ENCODE measurements at places on chromosomes 1 and 21.
A peak's percentile ranks its signal among the peaks of the same experiment; 100 is the strongest.

DNA sequence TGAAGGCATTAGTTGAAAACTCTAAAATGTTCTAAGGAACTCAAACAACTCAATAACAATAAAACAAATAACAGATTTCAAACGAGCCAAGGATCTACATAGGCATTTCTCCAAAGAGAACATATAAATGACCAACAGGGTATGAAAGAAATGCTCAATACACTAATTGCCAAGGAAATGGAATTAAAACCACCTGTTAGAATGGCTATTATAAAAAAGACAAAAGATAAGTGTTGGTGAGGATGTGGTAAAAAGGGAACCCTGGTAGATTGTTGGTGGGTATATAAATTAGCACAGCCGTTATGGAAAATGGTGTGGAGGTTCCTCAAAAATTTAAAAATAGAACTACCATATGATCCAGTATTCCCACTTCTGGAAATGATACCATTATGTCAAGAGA lies 9.1 kb upstream of the VAV3 start:
- DNase-seq: no peak

DNA sequence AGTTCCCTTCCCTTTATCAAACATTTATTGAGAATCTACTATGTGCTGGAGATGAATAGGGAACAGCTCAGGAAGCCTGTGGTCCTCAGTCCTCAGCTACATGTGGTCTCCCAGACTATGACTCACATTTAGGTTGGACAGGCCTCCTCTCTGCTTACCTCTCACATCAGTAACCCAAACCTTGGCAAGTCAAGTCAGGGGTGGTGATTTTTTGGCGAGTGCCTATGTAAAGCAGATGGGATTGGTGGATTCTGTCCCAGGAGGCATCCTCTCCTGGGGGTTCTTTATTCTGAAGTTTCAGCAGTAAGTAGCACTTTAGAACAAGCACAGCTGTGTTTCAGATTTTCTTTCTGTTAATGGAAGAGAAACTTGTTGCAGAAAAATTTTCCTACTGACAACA lies 241.3 kb downstream of the PRDM2 start:
- DNase-seq: no peak

DNA sequence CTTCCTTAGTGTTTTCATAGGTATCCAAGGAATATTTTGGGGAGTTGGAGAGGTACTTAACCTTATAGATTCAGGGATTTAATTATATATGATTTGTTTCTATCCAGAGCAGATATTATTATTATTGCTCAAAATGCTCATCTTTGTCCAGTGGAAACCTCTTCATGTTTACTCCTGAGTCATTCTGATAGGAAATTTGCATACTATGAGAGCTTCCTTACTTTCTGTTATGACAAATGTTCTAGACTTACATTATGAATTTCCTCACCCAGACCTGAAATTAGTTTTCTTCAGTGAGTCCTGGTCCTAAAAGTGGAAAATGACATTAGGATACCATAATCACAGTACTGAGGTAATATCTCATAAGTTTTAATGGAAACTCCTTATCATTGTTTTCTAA lies 57.5 kb upstream of the PLPPR5 start:
- DNase-seq: no peak

DNA sequence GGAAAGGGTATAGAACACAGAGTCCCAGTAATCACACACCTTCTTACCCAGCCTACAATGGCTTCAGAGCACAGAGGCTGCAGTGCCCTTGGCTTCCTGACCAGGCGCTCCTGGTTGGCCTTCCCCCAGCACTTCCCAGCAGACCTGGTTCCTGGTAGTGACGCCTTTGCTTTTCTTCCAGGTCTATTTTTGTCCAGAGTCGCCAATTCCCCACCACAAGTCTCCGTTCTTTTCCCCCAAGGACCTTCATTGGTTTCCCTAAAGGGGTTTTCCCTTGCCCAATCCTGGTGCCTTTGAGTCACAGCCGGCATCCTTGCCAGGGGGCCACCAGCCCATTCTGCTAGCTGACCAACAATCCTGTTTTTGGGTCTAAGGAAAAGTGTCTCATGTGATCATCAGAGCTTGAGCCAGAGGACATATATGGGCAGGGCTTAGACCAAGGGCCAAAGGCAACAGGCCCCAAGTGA lies 84.8 kb downstream of the KCNJ15 start:
- DNase-seq: no peak

- DNase-seq: no peak
Measured at GRCh38 chr21:31117128-31117916, 79.0 kb upstream of the KRTAP19-8 start.

- DNase-seq: no peak
Measured at GRCh38 chr1:55876276-55877060, 661.3 kb upstream of the USP24 start.

- no peak for DNase-seq
Measured at GRCh38 chr21:45411810-45412206, 6.8 kb downstream of the COL18A1 start.

DNA sequence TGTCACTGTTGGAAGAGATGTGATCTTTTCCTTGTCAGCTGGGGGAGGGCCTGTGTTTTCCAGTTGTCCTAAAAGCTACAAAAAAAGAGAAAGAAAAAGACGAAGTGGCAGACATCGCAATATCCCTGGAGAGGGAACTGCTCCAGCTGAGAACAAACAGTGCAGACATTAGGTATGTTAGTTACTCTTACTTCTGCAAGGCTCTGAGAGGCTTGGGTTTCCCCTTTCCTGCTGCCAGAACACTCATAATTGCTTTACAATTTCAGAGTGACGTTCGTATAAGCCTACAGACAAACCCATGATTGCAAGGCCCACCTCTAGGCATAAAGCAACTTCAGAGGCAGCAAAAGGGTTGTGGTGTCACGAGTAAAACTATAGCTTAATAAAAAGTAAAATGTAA lies 31.1 kb downstream of the CD160 start:
- DNase-seq: no peak

DNA sequence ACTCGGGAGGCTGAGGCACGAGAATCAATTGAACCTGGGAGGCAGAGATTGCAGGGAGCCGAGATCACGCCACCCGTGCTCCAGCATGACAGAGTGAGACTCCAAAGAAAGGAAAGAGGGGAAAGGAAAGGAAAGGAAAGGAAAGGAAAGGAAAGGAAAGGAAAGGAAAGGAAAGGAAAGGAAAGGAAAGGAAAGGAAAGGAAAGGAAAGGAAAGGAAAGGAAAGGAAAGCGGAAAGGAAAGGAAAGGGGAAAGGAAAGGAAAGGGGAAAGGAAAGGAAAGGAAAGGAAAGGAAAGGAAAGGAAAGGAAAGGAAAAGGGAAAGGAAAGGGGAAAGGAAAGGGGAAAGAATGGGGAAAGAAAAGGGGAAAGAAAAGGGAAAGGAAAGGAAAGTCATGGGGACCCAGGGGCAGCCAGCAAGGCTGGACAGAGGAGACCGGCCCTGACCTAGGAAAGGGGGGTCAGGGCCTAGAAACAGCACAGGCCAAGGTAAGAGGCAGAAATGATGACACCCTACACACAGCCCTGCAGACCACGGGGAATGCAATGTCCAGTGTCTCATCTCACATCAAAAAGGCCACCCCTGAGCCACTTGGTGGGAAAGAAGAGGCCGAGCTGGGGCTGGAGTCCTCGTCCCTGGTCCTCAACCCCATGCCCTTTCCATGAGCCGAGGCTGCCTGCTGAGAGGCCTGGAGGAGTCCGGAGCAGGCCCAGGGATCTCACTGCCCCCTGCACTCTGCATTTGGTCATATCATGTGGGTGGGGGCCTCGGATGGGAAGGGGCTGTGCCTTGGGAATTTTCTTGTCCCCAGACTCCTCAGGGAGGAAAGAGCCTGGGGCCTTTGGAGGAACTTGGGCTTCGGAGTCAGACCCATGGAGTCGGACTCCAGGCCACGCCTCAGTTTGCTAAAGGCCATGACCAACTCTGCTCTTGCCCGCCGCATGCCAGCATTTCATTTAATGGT lies 18.8 kb upstream of the LAPTM5 start:
- DNase-seq: no peak

DNA sequence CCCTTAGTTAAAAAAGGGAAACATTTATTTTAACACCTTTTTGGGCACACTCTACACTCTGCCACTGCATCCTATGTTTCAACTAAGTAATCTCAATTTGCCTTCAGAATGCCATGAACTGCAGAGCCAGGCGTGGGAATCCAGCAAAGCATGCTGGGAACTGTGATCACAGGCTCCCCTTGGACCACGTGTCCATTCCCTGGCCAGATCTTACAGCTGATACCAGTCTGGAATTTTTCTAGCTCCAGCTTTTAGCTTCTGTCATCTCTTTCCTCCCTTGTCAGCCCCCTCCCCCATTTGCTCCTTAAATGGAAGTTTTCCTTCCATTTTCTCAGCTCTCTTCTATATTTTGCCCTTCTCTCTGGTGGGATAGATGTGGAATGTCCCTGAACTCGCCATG lies 29.4 kb downstream of the RCSD1 start:
- no peak for DNase-seq

- DNase-seq: no peak
Measured at GRCh38 chr1:150846473-150847146, 29.8 kb downstream of the ARNT start.

DNA sequence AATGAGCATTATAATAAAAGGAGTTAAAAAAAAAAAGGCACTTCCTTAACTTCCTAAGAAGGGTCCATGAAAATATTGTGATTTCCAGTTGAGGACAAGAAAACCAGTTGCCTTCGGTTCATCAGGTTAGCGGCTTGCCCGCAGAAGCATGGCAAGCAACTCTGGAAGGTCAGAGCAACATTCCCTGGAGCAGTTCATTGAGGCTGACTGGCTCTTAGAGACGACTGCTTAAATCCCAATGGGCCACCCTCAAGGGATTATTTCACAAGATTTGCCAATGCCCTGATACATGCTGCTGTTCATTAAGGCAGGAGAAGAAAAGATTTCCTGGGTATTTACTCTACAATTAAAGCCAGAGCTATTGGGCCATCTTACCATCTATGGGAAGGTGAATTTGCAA lies 29.0 kb upstream of the CASQ2 start:
- no peak for DNase-seq

- DNase-seq: no peak
Measured at GRCh38 chr1:58576727-58577653, at the start of gene TACSTD2. TACSTD2 (minus strand) TSS chr1:58577252; CDS start chr1:58577156, 96 bp downstream.

- no peak for DNase-seq
Measured at GRCh38 chr1:40793617-40794016, 10.0 kb downstream of the KCNQ4 start.

DNA sequence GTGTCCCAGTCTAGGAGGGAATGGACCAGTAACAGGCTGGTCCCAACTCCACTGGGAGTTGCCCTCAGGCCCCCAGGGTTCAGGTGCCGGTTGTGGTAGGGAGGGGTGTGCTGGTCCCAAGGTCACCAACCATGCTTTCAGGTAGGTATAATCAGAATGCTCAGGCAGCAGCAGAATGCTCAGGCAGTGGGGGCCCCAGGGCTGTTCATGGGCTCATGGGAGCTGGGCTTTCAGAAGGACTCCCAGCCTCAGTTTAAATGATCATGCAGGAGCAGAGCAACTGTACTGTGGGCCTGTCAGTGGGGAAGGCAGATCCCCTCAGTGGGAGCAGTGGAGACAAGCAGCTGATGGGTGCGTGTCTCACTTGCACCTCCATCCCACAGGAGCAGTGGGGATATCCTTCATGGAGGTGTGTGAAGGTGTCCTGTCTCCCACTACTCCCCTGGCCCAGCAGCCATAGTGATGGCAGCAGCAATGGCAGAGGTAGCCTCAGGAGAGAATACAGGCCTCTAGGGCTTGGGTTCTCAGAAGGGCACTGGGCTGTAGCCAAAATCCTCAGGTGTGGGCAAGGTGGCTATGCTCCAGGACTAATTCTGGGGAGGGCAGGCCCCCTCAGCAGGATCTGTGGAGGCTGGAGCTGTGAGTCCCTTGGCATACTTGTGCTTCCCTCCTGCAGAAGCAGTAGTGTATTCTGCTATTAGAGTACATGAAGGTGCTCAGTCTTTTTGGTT lies 917.3 kb upstream of the B3GALT2 start:
- DNase-seq: no peak

GRCh38 chr1:14182856-14183255 lies 415.6 kb upstream of the KAZN start:
- no peak for DNase-seq

GRCh38 chr1:38026592-38027200 lies 14.2 kb downstream of the UTP11 start:
- peak; percentile 54 for DNase-seq

DNA sequence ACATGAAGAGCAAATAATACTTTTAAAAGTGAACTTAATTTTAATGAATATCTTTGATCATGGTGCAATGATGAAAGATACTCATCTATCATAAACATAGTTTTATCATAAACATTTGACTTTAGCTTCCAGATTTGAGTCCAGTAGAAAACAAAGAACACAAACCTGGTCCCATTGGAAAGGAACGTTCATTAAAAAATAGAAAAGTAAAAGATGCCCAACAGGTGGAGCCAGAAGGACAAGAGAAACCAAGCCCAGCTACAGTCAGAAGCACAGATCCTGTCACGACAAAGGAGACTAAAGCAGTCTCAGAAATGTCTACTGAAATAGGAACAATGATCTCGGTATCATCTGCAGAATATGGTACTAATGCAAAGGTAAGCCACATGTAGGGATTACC lies 55.6 kb upstream of the MYOCOS start:
- DNase-seq: no peak

- DNase-seq: no peak
Measured at GRCh38 chr1:87077959-87078639, 163.7 kb downstream of the HS2ST1 start.

DNA sequence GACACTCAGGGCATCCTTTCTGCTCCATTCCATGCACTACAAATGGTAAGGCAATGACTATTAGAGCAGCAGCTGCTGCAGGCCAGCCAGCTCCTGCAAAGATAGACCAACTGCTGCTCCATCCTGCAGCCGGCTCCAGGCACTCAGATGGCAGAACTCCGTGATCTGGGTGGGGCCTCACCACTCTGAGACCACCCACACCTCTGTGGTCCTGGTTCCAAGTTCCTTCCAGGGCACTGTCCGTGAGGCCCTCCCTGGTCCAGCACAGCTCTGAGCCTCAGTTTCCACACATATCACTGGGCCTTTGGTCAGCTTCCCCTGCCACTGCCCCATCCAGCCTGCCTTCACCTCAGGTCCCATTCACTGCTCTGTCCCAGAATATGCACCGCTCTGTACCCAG lies 114.7 kb downstream of the DMRTB1 start:
- no peak for DNase-seq

GRCh38 chr1:43854473-43854872 lies 79.1 kb upstream of the ARTN start:
- no peak for DNase-seq

- DNase-seq: no peak
Measured at GRCh38 chr1:203128716-203129500, 1.4 kb downstream of the ADORA1 start.

DNA sequence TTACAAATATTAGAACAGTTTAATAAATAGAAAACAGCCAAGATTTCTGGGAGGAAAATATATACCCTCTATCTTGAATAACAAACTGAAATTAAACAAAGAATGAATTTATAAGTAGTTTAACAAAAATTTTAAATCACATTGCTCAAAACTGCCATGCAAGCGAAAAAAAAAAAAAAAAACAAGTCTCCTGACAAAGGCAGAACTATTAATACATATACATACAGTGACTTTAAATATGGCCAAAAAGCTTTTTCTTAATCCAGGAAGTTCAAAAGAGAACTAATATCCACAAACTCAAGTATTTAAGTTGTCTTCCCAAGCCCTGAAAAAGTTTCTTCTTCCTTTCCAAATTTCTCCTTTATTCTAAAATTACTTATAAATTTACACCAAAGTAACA lies 63.5 kb upstream of the MUTYH start:
- no peak for DNase-seq

GRCh38 chr1:31437433-31438037 lies 24.5 kb downstream of the SERINC2 start:
- no peak for DNase-seq

GRCh38 chr21:20215959-20216358 lies 782.2 kb upstream of the NCAM2 start:
- no peak for DNase-seq
